Cardiac septum (tissue), 1 donor: ENCODE measurements at places on chromosomes 2 and 18.

- DNase-seq: no peak
These were observed 349.7 kb upstream of the ST6GAL2 start for GRCh38 chr2:107235491-107236254.

GRCh38 chr2:231189571-231190495, 8.6 kb upstream of the ARMC9 start:
- DNase-seq: peak; percentile 75

- no peak for DNase-seq
These were observed 1802.2 kb upstream of the PIK3C3 start for GRCh38 chr18:40152859-40153258.

DNA sequence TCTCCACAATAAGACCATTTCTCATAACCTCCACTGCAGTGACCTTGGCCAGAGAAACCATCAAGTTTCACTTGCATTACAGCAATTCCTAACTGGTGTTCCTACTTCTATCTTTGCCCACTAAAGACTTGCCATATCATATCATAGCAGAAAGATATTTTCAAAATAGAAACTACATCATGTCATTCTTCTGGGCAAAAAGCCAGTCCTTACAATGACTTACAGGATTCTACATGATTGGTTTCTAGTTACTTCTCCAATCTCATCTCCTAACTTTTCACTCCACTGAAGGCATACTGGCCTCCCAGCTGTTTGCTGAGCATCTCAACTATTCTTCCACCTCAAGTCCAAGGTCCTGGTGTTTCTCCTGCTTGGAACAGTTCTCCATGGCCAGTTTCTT, 151.4 kb downstream of the HNMT start:
- no peak for DNase-seq

DNA sequence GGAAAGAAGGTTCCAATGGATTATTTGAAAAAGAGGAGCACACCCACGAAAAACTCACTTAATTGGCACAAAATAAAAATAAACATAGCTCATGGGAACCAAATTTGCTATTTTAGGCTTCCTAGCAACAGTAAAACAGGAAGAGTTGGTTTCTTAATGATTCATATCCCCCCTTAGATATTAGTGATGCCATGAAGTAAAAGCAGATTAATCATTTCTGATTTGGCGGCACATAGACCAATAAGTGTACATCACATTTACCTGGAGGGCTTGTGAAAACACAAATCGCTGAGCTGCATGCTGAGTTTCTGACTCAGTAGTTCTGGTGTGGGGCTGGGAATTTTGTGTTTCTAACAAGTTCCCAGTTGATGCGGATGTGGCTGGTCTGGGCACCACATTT, 260.4 kb downstream of the SLC4A3 start:
- no peak for DNase-seq

DNA sequence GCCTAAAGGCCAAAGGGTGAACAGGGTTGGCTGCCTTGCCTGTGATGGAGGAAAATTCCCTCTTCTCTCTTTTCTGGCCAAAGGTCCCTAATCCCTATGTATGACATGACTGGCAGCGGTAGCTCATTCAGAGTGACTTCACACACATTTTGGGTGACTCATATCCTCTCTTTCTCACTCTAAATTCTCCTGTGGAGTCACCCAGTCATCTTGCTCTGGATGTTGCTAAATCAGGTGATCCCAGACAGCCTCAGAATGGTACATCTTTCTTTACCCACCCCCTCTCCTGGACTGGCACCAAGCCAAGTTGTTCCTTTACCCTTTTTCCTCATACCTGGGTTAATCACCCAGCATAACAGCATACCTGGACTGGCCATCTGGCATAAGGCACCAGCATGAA, 77.2 kb downstream of the NEURL3 start:
- DNase-seq: no peak

GRCh38 chr2:117087535-117088291, 726.8 kb upstream of the DDX18 start:
- DNase-seq: no peak
